ENCODE measurements at places on chromosomes 7 and 10. TPM values are rescaled to one million over a fixed set of nuclear protein-coding genes. Genes with fewer than 3 reads are reported as not detected.

Gene MYL7
- total RNA-seq = 0.73 TPM

Gene FZD1
- total RNA-seq = 16.5 TPM

Gene SAP25
- total RNA-seq = not detected

Gene GJD4
- not detected for total RNA-seq

Gene CYP3A7
- not detected for total RNA-seq

Gene MRLN
- total RNA-seq = not detected

Gene IGF2BP3
- total RNA-seq = 16.5 TPM

Gene DNAJB12
- 25.0 TPM for total RNA-seq

Gene WNT8B
- total RNA-seq = not detected

Gene HOXA9
- total RNA-seq = 15.2 TPM

Gene STAMBPL1
- 33.4 TPM for total RNA-seq

Gene DAGLB
- total RNA-seq = 12.1 TPM

Gene FBXL13
- total RNA-seq = 0.73 TPM

Measured in subcutaneous preadipocyte (primary cell).